Spleen (tissue), 13 donors: ENCODE measurements at places on chromosomes 3 and 15. TPM values are rescaled to one million over a fixed set of nuclear protein-coding genes. Genes with fewer than 3 reads are reported as not detected.

The LRTM1 gene
- 1.6 TPM for polyA plus RNA-seq

The SLC12A1 gene
- 0.02 TPM for polyA plus RNA-seq

The IGSF10 gene
- 0.32 TPM for polyA plus RNA-seq

The CD86 gene
- polyA plus RNA-seq = 13.7 TPM

The OXTR gene
- polyA plus RNA-seq = 0.39 TPM
